Activated CD8-positive, alpha-beta memory T cell treated with anti-CD3 and anti-CD28 coated beads, Interleukin-2, amount 50 U/mL, for 48 hours (primary cell): ENCODE measurements at places on chromosomes 13 and 19.
A peak's percentile ranks its signal among the peaks of the same experiment; 100 is the strongest.

GRCh38 chr13:29496241-29496712 lies 99.2 kb downstream of the SLC7A1 start:
- peak; percentile 46 for DNase-seq

- no peak for DNase-seq
These were observed 67.7 kb downstream of the DACH1 start for GRCh38 chr13:71799324-71799723.

DNA sequence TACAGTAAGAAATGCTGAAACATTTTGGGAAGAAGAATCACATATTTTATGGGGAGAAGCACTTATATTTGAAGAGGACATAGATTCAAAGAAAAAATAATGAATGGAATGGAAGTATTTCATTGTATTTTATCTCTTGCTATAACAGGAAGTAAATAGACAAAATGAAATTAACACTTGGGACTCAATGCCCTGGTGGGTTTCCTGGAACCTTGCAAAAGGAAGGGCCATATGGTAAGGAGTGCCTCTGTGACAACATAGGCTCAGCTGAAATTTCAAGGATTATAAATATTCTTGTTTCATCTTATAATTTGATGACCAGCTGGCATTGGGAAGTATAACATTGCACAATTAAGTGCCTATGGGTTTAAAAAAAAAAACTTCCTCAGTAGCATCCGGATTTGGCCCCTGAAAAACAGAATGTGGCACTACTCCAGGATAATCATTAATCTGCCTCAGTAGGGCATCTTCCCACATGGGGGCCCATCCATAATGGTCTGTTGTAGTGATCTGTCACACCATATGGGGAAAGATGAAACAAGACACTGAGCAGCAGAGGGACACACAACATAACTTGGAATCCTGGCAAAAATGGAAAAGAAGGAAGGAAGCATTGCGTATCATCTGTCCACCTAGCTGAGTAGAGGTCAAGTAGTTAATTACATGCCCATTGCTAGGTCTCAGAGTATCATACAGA lies 321.6 kb downstream of the NDFIP2 start:
- no peak for DNase-seq

DNA sequence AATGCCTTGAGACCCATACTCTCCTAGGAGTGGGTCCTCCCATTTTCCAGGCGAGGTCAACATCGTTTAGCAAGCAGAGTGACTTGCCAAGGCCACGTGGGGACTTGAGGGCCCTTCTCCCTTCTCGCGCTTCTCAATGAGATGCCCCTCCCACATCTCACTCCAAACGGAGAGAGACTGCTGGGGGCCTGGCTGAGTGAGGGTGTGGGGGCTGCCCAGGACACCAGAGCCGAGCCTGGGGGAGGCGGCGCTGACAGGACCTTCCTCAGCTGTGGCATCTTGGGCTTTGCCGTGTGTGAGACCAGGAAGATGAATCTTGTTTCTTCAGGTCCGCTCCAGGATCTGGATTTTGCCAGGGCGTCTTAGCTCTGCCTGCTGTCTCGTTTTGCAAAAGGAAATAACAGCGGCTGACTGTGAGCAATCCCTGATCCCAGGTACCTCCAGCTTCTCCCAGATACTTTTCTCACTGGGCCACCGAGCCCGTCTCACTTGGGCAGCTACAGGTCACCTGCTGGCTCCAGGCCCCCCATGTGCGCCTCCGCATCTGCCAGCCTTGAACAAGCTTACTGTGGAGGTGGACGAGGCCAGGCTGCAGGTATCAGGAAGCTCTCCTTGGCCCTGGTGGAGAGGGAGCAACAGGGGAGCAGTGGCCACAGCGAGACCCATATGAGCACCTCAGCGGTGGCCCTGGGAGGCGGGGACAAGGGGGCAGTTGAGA lies 6.0 kb downstream of the COX6B2 start:
- no peak for DNase-seq

GRCh38 chr13:95292622-95293021 lies 8.6 kb downstream of the ABCC4 start:
- no peak for DNase-seq

- no peak for DNase-seq
These were observed 9.6 kb downstream of the C19orf25 start for GRCh38 chr19:1469255-1470054.

- DNase-seq: no peak
These were observed 6.4 kb downstream of the TNFAIP8L1 start for GRCh38 chr19:4645718-4646117.

DNA sequence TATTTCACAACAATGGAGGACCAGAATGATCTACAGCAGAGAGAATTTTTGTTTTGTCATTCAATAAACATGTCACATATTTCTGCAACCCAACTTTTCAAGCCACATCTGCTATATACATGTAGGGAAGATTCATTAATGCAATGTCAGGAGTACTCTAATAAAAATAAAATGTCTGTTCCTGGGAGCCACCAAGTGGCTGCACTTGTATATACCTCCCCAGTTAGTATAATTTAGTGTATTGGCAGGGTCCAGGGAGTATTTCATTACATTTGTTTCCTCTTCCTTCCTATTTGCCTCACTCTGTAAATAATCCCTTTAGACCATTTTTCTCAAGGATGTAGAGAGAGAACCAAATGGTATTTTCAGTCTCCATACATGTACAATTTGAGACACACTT lies 1169.0 kb downstream of the DIAPH3 start:
- DNase-seq: no peak

- no peak for DNase-seq
These were observed 5.0 kb downstream of the PTOV1 start for GRCh38 chr19:49855676-49856573.

DNA sequence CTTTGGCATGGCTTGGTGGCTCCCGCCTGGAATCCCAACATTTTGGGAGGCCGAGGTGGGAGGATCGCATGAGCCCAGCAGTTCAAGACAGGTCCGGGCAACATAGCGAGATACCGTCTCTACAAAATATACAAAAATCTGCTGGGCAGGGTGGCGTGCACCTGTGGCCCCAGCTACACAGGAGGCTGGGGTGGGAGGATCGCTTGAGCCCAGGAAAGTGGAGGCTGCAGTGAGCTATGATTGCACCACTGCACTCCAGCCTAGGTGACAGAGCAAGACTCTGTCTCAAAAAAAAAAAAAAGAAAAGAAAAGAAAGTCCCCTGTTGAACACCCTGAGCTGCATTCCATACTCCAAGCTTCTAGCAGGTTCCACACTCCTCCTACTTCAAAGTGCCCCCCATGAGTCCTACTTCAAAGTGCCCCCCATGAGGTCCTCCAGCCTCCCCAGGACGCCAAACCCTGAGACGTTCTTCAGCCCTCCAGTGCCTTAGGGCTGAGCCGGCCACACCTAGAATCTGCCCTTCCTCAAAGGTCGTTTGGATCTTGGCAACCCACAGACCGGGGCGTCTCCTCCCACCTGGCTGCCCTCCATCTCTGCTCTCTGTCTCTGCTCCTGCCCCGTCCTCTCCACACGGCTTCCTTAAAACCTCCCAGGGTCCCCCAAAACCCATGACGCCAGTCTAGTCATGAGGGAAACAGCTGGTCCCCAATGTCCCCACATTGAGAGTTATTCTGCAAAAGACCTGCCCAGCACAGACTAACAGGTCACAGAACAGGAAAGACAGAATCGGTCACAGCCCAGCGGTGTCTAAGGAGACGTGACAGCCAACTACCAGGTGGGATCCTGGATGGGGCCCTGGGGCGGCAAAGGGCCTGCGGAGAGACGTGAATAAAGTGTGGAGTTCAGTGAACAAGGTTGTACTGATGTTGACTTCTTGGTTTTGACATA lies 4.8 kb downstream of the TJP3 start:
- DNase-seq: no peak

GRCh38 chr13:95957331-95957730 lies 95.9 kb downstream of the UGGT2 start:
- DNase-seq: no peak

DNA sequence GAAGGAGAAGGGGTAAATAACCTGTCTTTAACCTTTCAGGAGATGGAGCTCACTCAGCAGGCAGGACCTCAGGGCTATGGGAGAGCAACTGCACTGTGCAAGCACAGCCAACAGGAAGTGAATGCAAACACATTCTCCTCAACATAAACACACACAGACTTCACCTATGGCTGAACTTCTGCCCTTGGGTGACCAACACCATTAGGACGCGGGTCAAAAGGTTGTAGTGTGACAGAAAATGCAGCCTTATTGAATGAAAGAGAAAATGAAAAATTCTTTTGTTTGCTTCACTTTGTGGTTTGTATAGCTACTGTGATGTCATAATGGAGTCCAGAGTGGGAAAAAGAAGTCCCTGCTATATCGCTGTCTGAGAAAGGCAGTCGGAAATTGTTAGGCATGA lies 323.0 kb downstream of the NDFIP2 start:
- DNase-seq: no peak

GRCh38 chr19:42353341-42354015 lies 28.0 kb downstream of the MEGF8 start:
- no peak for DNase-seq

GRCh38 chr13:45340422-45341033 lies 455 bp downstream of the TPT1 start:
- DNase-seq: peak; percentile 90

- DNase-seq: no peak
These were observed 387.8 kb downstream of the ZNF536 start for GRCh38 chr19:30760014-30760413.

DNA sequence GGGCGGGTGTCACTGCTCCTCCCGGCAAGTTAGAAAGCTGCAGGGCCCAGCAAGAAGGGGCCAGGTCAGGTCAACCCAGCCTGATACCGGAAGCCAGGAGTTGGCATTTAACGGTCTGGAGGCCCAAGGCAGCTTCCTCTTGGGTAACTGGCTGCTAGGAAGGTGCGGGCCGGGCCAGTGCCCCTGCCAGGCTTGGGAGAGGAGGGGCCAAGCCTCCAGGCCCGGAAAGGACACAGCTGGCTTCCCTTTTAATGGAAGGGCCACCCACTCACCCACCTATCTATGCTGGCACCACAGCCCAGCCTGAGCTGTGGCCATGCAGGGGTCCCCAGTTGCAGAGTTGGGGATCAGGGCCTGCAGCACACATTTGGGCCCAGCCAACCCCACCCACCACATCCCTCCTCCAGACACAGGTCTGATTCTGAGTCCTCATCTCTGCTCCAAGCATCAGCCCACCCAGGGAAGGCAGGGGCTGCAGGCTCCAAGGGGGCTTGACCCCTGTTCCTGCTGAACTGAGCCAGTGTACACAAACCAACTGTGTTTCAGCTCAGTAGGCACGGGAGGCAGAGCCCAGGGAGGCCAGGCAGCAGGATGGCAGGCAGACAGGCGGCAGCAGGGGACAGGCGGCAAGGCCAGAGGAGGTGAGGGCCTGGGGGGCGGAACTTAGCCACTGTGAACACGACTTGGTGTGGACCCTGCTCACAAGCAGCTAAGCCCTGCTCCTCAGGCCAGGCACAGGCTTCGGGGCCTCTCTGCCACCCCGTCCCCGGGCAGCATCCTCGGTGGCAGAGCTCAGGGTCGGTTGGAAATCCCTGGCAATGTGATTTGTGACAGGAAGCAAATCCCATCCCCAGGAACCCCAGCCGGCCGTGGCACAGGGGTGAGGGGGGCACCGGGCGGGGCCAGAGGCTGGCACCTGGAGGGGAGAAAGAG lies 40.8 kb downstream of the ZSWIM4 start:
- no peak for DNase-seq

DNA sequence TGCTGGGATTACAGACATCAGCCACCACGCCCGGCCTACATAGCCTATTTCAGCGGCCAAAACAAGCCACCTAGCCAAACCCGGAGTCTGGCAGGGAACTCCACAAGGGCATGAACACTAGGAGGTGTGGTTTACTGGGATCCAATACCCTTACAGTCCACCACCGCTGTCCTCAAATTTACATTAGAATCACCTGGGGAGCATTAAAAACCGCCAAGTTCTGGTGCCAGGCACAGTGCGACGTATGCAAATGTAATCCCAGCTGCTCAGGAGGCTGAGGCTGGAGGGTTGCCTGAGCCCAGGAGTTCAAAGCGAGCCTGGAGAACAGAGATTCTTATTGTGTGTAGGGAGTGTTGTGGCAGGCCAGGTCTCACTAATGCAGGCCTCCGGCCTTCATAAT lies 4.2 kb upstream of the AP1M1 start:
- DNase-seq: no peak

GRCh38 chr19:48415395-48415794 lies 21.9 kb downstream of the GRIN2D start:
- DNase-seq: peak; percentile 86

- no peak for DNase-seq
These were observed 41.7 kb downstream of the PCDH17 start for GRCh38 chr13:57673197-57673596.

DNA sequence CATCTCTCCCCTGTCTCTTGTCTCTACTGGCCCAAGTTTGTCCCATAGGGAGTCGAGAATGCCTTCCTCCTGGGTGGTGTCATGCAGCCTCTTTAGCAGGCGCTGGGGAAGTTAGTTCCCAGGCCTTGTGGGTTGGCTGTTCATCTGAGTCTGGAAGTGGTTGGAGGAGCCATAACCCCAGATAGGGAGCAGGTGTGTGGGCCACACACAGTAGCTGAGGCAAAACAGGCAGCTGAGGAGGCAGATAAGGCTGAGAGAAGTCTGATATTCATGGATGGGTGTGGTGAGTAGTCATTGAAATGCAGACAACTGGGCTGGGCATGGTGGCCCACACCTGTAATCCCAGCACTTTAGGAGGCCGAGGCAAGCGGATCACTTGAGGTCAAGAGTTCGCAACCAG lies 40.9 kb upstream of the KPNA3 start:
- no peak for DNase-seq

DNA sequence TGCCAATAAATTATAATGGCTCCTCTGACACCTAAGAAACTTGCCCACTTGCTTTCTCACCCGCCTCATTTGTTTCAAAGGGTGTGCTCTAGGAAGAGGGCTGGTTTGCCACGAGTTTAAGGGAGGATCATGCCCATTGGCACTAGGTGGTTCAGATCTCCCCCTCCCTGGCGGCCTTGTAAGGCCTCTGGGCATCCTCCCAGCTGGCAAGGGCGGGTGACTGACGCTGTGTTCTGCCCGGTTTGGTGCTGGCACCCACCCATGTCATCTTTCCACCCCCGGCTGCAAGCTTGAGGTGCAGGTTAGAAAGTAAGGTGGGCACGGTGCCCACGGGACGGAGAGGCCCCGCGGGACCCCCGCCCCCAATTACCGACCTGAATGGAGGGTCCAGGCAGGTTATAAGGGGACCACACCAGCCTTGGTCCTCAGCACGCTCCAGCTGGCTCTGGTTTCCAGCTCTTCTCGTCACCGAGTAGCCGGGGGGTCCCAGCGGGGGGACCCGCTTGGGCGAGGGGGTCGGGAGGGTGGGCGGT lies 90.4 kb downstream of the PTPRS start:
- no peak for DNase-seq

GRCh38 chr19:3810708-3811355 lies 24.7 kb upstream of the MATK start:
- DNase-seq: no peak

DNA sequence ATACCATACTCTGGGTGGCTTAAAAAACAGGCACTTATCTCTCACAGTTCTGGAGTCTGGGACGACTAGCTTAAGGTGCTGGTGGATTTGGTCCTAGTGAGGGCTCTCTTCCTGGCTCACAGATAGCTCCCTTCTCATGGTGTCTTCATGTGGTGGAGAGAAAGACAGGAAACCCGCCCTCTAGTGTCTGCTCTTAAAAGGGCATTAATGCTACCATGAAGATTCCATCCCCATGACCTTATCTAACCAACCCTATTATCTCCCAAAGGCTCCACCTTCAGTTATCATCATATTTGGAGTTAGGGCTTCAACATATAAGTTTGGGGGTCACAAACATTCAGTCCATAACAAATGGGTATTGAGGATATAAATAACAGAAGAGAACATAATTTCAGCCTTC lies 139.4 kb downstream of the HS6ST3 start:
- no peak for DNase-seq
